ENCODE measurements at places on chromosomes 16 and 17. TPM values are rescaled to one million over a fixed set of nuclear protein-coding genes. Genes with fewer than 3 reads are reported as not detected.

Gene KRT39
- not detected for total RNA-seq

Gene CHST6
- total RNA-seq: 0.44 TPM

Gene KCNJ16
- total RNA-seq: under 0.01 TPM

Gene NXN
- total RNA-seq: 69.1 TPM

Gene SLC47A1
- total RNA-seq: 0.40 TPM

Gene DRC3
- 1.1 TPM for total RNA-seq

Gene TPSG1
- not detected for total RNA-seq

Gene SDR42E2
- total RNA-seq: 0.22 TPM

GRCh38 chr17:1754430-1755112, 7.3 kb upstream of the SERPINF1 start:
- DNase-seq: no peak

DNA sequence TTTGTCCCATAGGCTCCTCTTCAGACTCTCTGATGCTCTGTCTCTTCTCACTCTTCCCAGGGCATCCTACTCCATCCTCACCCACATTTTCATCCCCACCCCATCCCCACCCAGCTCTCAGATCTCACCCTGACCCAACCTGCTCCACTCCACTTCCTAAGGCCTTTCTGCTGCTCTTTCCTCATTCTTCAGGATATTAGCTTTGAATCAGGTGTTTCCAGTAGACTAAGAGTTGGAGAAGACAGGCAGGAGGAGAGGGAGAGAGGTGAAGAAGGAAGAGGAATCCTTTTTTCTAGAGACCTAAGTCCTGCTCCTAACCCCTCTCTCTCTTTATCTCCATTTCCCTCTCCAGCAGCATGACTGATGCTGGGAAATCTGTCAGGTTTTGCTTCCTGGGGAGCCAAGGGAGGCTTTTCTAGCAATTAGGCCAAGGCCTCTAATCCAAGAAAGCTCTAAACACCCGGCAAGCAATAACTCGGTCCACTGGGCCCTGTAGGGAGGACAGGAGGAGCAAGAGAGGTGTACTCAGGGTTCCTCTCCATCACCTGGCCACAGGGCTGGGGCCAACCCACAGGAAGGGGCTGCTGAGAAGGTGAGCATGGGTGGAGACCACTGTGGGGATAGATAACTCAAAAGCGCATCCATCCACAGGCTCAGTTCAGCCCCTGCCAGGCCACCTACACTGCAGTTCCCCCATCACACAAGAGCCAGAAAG, 133.3 kb downstream of the TMEM132E start:
- no peak for DNase-seq

GRCh38 chr17:74512624-74513091, 18.6 kb downstream of the CD300LB start:
- DNase-seq: no peak

DNA sequence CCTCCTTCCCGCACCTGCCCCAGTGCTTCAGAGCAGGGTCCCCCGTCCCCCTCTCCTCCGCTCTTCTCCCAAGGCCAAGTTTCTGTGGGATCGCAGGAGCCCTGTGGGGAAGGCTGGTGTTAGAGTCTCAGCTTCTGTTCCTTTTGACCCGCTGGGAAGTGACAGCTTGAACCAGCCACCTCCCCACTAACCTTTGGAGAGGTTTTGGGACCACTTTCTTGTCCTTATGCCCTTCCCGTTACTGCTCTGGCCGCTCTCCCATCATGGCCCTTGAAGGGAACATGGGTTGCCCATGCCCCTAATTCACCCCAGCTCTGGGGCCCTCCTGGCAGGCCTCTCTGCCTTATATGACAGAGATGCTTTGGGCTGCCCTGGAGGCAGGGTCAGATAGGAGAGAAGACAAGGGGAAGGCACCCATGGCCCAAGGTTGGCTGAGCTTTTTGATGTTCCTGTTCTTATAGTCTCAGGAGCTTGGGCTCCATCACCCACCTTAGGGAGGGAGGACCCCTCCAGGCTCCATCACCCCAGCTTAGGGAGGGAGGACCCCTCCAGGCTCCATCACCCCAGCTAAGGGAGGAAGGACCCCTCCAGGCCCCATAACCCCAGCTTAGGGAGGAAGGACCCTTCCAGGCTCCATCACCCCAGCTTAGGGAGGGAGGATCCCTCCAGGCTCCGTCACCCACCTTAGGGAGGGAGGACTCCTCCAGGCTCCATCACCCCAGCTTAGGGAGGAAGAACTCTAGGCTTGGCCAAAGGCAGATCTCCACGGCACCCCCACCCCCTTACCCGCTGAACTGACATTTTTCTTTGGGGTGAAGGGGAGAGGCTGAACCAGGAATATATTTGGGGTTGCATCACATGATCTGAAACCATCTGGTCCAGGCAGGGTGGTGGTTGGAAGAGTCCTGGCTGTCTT, 45.0 kb downstream of the NT5M start:
- no peak for DNase-seq

DNA sequence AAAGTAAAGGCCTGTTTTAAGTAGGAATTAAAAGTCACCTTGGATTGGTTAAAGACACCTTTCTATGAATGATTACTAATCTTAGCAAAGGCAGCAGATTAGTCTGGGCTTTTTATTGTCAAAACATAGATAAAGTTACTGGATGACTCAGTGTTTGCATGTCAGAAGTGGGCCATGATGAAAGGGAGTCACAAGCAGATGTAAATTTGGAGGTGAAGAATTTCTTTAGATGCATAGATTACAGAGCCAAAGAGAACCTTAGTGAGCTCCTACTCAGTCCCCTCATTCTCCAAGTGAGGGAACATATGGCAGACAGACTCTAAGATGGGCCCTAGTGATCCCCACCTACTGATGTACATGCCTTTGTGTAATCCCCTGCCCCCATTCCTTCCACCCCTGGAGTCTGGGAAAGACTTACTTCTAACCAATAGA, 124.5 kb downstream of the HS3ST3A1 start:
- no peak for DNase-seq

DNA sequence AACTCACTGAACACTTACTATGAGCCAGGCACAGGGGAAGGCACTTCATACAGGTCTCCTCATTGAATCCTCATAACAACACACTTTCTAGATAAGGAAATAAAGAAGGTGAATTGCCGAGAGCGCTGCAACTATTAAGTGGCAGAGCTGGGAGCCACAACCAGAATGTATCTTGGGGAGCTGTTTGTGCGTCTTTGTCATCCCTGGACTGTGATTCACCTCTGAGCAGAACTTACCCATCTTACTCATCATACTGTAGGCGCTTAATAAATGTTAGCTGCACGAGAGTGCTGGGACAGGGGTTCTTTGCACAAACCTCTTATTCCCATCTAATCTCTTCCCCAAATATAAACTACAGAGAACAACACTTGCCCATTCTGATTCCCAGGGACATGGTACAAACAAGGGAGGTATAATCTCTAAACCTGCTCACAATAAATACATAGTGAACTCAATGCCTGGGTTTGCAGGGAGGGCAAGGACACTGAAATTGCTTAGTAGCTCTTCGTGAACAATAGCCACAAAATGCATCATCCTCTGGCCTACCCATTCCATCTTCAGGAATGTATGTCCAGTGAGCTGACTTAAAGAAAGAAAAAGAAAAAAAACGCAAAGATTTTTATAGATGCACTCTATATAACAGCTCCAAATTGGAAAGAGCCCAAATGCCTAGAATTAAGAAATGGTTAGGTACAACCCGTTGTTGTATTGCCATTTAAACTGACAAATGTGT, 43.0 kb downstream of the MYO18A start:
- no peak for DNase-seq

DNA sequence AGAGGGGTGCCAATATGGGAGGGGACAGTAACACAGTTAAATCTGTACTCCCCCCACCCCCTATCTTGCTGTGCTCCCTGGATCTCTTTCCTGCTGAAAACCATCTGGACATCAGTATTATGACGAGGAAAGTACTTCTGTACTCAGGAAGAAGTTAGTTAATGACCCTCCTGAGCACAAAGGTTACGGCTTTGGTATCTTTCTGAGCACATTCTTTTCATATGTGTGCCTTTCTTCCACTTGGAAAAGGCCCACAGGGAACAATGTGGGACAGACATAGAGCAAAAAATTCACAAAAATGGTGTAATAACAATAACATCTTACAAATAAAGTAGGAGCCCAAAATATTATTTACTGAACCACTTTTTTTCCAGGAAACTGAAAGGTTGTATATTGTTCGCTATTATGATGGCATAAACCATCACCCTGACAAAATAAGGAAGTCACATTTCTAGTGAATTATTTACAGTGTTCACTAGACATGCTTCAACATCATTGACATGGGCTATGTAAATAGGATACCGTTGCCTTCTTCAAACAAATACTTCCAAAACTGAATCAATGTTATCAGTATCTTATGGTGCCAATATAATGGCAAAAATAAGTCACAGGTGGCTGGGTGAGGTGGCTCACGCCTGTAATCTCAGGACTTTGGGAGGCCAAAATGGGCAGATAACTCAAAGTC, 5.5 kb downstream of the WIPI1 start:
- DNase-seq: no peak

DNA sequence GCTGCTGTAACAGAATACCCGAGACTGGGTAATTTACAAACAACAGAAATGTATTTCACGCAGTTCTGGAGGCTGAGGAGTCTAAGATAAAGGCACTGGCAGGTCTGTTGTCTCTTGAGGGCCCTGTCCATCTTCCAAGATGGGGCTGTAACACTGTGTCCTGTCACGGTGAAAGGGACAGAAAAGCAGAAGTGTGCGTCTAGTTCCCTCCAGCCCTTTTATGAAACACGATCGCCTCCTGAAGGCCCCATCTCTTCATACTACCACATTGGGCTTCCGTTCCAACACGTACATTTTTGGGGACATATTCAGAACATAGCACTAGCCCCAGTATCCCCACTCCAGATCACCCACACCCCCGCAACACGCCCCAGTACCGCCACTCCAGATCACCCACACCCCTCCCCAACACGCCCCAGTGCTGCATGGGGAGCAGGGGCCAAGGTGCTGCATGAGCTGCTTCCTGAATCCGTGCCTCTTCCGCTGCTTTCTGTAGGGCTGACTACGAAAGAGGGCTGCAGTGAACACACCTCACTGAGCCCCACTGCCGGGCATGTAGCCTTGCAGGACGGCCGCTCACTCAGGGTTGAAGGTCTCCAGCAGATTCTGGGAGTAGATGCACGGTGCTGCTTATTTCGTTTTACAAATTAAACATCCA, 91.9 kb downstream of the RPTOR start:
- DNase-seq: no peak

- no peak for DNase-seq
These were observed 10.0 kb downstream of the GPT2 start for GRCh38 chr16:46894036-46894672.

DNA sequence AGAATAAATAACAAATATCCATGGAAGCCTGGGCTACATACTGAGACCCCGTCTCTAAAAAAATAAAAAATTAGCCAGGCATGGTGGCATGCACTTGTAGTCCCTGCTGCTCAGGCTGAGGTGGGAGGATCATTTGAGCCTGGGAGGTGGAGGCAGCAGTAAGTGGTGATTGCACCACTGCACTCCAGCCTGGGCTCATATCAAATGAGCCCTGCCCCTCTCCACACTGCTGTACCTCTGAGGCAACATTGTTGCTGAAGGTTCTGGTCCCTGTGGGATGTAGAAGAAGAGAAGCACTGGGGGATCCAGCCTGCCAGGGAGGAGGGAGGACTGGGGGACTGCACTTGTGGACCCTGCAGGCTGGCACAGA, 11.4 kb upstream of the ARHGAP23 start:
- no peak for DNase-seq

GRCh38 chr16:8310323-8310722, 280.0 kb downstream of the TMEM114 start:
- no peak for DNase-seq

- DNase-seq: no peak
These were observed 17.4 kb downstream of the HS3ST3B1 start for GRCh38 chr17:14318109-14318917.

GRCh38 chr17:17036524-17036998, 5.7 kb upstream of the MPRIP start:
- no peak for DNase-seq

DNA sequence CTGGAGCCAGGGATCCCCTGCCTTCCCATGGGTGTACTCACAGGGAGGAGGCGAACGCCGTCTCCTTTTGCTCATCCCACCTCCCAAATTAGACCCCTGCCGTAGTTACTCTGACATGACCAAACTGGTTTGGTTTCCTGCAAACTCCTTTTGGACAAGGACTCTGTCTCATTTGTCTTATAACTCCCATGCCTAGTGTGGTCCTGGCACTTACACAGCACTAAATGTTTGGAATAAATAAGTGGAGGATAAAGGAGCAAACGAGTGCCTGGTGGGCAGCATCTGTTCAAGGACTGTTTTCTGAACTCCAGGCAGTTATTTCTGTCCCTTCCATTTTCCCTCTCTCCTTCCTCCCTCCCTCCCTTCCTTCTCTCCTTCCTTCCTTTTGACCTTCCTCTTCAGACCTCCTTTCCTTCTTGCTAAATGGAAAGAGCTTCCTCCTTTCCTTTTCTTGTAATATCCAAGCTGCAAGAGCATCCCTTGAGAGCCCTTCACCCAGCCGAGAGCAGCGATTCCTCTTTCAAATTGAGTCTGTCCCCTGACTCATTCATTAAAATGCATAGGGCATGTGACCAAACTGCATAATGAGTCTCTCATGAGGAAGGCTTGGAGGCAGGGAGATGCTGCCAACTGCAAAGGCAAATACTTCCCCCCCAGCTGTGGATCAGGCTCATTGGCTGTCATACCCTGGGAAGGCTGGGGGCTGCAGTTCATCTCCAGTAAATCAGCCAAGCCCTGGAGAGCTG, 36.8 kb downstream of the CHD9 start:
- DNase-seq: peak; percentile 46

- peak; percentile 76 for DNase-seq
These were observed 10.7 kb downstream of the TBX2 start for GRCh38 chr17:61410141-61411010.

DNA sequence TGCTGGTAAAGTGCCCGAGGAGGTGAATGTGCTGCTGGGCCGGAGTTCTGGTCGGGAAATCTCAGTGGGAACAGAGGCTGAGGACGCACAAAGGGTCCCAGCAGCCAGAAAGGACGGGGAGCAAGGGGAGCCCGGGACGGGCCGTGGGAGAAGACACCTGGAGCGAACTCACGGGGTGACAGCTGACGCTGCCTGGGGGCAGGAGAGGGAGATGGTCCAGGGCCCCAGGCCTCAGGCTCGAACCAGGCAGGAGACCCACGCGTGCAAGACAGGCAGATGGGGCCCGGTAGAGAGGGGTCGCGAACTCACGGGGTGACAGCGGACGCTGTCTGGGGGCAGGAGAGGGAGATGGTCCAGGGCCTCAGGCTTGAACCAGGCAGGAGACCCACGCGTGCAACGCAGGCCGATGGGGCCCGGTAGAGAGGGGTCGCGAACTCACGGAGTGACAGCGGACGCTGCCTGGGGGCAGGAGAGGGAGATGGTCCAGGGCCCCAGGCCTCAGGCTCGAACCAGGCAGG, 72.9 kb downstream of the METRNL start:
- DNase-seq: no peak
